Uterus (tissue), 4 donors: ENCODE measurements at places on chromosomes 1 and 21. TPM values are rescaled to one million over a fixed set of nuclear protein-coding genes. Genes with fewer than 3 reads are reported as not detected.

- peak; percentile 8 for DNase-seq
Observed at GRCh38 chr1:201217851-201218250, 27.2 kb downstream of the IGFN1 start.

DNA sequence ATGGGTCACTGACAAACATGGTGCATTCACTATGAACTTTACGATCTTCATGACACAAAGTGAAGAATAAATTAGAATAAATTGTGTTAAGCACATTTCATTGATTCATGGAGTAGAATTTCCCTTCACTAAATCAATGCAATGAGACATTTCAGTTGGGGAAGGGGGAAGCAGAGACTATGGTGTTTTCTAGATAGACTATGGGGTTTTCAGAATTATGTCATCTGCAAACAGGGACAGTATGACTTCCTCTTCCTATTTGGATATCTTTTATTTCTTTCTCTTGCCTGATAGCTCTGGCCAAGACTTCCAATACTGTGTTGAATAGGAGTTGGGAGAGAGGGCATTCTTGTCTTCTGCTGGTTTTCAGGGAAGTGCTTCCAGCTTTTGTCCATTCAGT, 80.0 kb upstream of the C1orf105 start:
- DNase-seq, result no peak

- DNase-seq, result no peak
Observed at GRCh38 chr1:8477166-8477982, 159.5 kb downstream of the SLC45A1 start.

DNA sequence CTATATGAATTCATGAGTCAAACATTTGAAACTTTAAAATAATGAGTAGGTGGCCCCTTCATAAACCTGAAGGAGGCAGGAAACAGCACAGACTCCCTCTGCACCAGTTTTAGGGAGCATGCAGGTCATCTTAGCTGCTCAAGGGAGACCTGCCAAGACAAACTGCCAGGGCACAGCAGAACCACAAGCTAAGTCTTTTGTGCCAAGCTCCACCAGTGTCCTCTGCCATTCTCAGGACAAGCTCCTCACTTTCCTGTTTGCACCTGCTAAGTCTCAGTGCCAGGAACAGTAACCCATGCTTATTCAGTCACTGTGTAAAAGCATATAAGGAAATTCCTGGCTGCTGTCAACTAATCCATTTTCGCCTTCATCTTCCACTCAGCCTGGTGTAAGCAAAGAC, 368.9 kb downstream of the SEC16B start:
- DNase-seq, result no peak

- no peak for DNase-seq
Observed at GRCh38 chr21:43876605-43877004, 11.6 kb downstream of the AGPAT3 start.

DNA sequence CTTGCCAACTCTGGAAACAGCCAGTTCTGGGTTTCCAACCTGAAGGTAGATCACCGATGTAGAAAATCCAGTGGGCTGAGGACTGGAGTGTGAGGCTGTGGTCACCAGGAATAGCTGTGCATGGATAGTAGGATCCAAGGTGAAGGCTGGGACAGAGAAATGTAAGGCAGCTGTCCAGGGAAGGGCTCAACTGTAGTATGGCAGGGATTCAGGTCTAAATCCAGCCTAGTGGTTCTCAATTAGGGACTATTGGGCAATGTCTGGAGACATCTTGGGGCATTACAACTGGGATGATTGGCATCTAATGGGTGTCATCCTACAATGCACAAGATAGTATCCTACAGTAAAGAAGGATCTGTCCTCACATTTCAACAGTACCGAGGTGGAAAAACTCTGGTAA, 67.7 kb upstream of the RUNX1 start:
- DNase-seq, result no peak

GRCh38 chr1:157798211-157798610, 21.3 kb upstream of the FCRL2 start:
- no peak for DNase-seq

DNA sequence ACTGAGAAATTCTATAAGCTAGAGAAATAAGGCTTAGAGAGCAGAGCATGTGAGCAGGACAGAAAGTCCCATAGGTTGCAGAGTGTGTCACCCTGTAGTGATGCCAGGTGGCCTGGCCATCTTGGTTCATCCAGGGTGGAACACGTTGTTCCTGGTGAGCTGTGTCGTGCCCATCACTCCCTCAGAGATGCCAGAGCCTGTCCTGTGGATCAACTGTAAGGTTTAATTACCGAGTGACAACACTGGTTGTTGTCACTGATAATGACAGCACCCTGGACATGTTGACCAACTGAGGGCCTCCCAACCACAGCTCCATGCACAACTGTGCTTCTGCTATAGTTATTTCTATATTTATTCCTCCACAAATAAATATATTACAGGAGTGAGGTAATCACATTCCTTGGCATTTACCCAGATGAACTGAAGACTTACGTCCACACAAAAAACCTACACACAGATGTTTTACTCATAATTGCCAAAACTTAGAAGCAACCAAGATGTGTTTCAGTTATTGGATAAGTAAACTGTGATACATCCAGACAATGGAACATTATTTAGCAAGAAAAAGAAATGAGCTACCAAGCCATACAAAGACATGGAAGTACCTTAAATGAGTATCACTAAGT, 6.2 kb downstream of the C1orf198 start:
- DNase-seq, result no peak

DNA sequence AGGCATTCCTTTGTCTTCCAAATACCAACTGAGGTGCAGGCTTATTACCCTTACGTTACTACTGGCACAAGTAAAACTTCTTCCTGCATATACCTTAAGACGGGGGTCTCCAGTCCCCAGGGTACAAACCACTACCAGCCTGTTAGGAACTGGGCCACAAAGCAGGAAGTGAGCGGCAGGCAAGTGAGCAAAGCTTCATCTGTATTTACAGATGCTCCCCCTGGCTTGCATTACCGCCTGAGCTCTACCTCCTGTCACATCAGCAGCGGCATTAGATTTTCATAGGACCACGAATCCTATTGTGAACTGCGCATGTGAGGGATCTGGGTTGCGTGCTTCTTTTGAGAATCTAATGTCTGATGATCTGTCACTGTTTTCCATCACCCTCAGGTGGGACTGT, 113.1 kb downstream of the SLC45A1 start:
- no peak for DNase-seq

GRCh38 chr1:33094971-33095604, 14.1 kb downstream of the AZIN2 start:
- DNase-seq, result peak; percentile 46

The BARHL2 gene
- total RNA-seq, result not detected

The CLDN8 gene
- not detected for total RNA-seq

DNA sequence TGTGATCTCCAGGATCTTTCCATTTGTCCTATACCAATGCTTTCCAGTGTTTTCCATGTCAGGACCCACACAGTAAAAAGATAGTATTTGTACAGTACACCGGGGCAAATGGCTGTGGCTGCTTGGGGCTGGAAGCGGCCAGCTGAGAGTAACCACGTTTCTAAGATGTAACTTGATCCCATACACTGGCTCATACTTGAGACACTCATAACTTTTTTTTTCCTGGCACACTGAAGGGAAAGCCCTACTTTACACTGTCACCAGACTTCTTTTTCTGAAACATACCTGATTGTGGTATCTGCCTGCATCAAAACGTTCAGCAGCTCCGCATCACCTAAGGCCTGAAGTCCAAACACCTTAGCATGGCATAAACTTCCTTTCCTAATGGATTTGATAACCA, 21.6 kb downstream of the VPS13D start:
- no peak for DNase-seq

The CELA2A gene
- total RNA-seq, result not detected

DNA sequence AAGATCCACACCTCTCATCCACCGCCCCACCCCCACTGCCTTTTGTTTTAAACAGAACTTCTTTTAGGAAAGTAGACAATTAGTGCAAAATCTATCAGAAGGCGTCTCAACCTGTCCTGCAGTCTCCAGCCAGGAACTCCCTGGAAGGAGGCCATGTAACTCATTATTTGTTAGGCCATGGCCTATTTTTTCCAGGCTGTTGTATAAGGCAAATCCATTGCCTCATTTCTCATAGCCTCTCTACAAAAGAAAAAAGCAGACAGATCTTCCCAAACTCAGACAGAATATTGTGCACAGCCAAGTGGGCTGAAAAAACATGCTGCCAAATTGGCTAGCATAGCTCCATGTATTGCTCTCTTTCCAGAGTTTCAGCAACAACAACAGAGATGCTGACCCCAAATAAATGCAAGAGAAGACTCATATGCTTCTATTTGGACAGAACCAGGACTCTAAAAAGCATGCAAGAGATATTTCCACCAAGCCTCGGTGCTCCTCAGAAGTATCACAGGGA, 770.7 kb upstream of the CXADR start:
- peak; percentile 82 for DNase-seq

DNA sequence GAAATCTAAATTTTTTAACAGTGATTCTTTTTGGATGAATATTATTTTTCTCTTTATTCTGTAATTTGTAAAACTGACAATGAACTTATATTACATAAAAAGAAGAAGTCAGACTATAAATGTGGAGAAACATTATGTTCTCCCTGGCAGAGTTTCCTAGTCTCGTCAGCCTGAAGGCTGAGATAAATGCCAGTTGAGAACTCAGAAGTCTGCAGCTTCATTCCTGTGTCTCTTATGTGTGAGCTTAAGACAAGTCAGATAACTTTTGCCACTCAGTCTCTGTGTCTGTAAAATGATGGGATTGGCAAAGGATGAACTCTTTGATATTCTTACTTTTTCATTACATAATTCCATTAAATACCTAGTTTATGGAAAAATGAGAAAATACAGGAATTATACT, 568.8 kb upstream of the ZRANB2 start:
- no peak for DNase-seq

- peak; percentile 87 for DNase-seq
Observed at GRCh38 chr1:201982082-201982622, 296 bp upstream of the RNPEP start.

DNA sequence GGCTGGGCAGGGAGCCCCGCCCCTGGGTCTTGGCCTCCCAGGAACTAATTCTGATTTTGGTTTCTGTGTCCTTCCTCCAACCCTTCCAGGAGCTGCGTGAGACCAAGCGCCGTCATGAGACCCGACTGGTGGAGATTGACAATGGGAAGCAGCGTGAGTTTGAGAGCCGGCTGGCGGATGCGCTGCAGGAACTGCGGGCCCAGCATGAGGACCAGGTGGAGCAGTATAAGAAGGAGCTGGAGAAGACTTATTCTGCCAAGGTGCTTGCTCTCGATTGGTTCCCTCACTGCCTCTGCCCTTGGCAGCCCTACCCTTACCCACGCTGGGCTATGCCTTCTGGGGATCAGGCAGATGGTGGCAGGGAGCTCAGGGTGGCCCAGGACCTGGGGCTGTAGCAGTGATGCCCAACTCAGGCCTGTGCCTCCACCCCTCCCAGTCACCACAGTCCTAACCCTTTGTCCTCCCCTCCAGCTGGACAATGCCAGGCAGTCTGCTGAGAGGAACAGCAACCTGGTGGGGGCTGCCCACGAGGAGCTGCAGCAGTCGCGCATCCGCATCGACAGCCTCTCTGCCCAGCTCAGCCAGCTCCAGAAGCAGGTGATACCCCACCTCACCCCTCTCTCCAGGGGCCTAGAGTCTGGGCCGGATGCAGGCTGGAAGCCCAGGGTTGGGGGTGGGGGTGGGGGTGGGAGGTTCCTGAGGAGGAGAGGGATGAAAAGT, 18.5 kb upstream of the SEMA4A start:
- DNase-seq, result no peak

GRCh38 chr1:209249785-209250440, 333.6 kb upstream of the CAMK1G start:
- DNase-seq, result no peak

GRCh38 chr1:8145545-8146202, 119.6 kb upstream of the ERRFI1 start:
- DNase-seq, result no peak

The PIGR gene
- 2.1 TPM for total RNA-seq

GRCh38 chr1:31335007-31335406, 37.9 kb downstream of the FABP3 start:
- DNase-seq, result no peak

GRCh38 chr1:3084726-3085125, 15.7 kb downstream of the PRDM16 start:
- no peak for DNase-seq

- peak; percentile 32 for DNase-seq
Observed at GRCh38 chr1:245788269-245788668, 633.5 kb downstream of the KIF26B start.

GRCh38 chr1:52674497-52675384, 23.4 kb downstream of the COA7 start:
- no peak for DNase-seq

DNA sequence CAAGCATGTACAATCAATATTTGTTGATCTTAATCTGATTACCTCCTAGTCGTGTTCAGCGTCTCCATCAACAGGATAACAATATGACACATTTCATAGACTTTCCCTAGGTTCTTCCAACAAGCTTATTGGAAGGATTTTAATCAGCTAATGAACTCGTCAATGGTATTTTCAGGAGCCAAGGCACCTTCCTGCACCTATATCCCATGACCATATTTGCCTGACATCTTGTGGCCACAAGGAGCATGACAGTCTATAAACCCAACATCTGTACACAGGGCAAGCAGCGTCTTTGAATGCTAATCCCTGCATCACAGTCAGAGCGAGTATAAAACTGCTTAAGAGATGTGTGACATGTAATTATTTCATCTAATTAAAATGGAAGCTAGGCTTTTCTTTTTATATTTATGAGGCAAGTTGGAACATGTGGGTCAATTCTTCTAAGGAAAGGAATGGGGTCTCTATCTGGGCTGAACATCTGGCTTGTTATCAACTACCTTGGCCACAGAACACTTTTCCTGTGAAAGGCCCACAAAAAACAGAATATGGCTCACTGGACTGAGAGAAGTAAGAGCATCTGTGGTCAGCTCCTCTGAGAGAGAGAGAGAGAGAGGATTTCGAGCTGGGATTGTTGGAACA, 388.8 kb downstream of the NTNG1 start:
- DNase-seq, result peak; percentile 20

- no peak for DNase-seq
Observed at GRCh38 chr1:215888159-215888558, 321.1 kb downstream of the KCTD3 start.

GRCh38 chr21:25756190-25756932, 21.6 kb downstream of the GABPA start:
- DNase-seq, result no peak

DNA sequence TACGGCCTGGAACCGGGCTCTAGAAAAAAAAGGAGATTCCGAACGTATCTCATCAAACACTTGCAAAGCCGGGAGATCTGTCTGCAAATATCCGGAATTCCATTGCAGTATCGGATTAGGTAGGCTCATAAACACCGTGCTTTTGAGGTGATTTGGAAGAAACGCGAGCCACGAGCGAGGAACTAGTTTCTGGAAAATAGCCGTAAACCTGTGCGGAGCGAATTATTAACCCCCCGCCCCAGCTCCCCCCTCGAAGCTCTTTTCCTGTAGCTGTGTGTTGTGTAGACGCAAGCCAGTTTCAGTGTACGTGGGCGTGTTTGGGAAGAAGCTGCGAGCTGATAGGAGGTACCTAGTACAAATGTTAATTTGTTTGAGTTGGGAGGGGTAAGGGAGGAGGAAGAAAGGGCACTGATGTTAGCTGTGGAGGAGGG, 1.1 kb downstream of the RALGPS2 start:
- DNase-seq, result peak; percentile 44
